ENCODE measurements at places on chromosomes 6 and 20.
A peak's percentile ranks its signal among the peaks of the same experiment; 100 is the strongest.

DNA sequence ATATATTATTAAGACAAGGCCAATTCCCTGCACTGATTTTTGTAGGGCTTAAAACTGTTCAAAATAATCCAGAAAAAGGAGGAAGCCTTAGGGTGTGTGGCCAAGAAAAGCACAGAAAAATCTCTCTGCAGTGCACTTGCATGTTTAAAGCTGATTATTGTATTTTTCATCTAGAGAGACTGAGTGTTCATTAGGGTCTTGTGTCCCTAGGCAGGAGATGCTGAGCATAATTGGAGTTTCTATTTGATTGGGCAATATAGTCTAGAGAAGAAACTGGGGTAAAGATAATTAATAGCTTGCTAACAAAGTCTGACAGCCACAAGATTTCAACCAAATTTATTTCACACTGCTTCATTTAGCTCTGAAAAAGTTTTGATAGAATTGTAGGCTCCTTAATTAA lies 2.4 kb downstream of the FLRT3 start:
- no peak for DNase-seq

DNA sequence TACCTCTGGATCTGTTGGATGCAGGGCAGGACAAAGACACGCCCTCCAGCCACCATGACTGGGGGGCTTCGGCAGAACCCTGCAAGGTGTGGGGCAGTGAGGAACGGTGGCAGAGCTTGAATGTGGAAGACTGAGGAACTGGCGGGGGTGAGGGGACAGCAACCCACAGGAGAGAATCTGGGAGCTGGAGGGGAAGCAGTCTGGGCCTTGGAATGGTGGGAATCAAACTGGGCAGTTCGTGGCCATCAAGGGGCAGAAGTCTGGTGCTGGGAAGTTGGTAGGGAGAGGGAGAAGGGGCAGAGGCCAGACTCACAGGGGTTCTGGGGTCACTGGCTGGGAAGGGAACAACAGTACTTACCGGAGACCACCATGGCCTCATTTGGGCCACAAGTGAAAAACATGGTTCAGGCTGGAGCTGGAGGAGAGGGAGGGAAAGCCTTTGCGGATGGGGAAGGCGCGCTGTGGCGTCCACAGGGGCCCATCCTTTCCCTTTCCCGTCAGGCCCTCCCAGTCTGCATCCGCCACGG lies 635 bp downstream of the FLOT1 start:
- peak; percentile 65 for DNase-seq

DNA sequence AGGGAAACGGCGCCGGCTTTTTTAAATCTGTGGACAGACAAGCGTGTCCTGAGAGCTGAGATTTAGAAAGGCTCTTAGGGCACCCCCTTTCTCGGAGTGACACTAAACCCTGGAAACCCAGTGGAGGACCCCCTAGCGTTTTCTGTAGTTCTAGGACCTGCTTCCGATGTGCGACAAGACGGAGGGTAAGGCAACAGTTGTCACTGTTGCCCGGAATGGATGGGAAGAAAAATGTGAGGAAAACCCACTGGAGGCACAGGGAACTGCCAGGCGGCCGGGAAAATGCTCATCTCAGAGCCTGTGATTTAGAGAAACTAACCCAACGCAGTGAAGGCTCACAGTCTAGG lies 551 bp upstream of the ATP5F1E start:
- DNase-seq = no peak

- no peak for DNase-seq
Measured at GRCh38 chr6:161882196-161882765, 608.4 kb upstream of the AGPAT4 start.

DNA sequence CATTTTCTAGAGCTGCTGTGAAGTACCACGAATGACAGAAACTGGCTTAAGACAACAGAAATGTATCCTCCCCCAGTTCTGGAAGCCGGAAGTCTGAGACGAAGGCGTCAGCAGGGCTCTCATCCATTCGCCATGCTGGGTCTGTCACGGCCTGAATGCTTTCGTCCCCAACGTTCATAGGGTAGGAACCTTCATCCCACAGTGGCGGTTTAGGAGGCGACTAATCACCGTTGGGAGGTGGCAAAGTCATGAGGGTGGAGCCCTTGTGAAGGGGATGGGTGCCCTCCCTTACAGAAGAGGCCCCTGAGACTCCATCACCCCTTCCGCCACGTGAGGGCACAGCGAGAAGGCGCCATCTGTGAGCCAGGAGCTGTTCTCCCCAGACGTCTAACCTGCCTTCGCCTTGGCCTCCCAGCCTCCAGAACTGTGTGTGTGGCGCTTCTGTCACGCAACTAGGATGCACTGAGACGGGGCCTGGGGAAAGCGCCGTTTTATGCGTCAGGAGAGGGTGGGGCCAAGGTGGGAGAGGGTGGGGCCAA lies 250.3 kb downstream of the TTLL2 start:
- DNase-seq = no peak

DNA sequence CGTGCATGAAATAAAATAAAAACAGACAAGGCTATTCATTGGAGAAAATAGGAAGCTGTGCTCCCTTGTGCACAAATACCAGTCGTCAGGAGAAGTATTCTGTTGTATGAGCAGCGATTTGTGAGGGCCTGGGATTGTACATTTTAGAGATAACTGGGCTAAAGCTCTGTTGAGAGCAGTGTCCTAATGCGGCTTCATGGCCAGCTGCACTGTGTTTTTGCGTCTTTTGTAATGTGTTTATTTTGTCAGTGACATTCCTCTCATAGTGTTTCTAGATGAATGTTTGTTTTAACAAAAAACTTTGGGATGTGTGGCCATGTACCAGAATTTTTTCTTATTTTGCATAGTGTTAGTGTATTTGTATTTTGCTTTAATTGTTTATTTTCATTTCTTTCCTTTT lies 14.8 kb downstream of the ERMARD start:
- DNase-seq = no peak

- DNase-seq = no peak
Measured at GRCh38 chr6:66128656-66129055, 421.6 kb upstream of the EYS start.

DNA sequence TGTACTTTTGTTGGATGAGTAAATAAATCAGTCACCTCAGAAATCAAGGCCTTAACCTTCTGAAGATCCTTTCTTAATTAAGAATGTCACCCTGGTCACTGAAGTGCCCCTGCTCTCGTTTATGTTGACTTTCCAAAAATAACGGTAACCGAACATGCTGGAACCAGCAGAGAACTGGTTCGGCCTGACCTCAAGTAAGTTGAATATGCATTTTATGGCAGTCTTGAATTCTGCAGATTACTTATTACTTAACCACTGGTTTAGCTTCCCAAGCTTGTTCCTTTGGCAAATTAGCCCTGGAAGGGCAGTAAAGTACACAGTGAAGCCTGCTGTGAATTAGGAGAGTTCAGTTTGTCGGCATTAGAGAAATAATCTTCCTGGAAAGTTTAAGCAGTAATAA lies 12.2 kb downstream of the MAPRE1 start:
- DNase-seq = no peak

GRCh38 chr6:3402310-3403237 lies 54.3 kb downstream of the SLC22A23 start:
- DNase-seq = no peak

DNA sequence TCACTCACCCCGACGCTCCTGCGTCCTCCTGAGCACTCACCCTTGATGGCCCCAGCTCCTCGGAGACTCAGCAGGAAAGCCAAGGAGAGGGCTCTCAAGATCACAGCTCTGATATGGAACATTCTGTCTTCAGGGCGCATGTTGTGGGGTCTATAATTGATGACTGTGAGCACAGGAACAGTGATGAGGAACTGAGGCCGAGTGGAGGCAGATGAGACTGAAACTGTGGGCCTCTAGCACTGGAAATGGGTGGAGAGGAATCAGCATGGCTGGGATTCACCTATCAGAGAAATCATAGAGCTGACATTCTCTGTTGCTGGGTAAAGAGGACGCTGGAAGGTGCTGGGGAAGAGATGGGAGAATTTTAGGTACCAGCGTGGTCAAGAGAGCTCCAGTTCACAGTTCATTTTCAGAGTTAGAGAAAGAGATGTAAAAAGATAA lies at the start of gene HLA-DPA1:
TSS of gene HLA-DPA1 (minus strand) at position 219 of the 441 bp plus-strand sequence.
- peak; percentile 52 for DNase-seq

GRCh38 chr6:109221543-109222195 lies 126.4 kb downstream of the CEP57L1 start:
- DNase-seq = no peak

Measured in activated naive CD4-positive, alpha-beta T cell treated with anti-CD3 and anti-CD28 coated beads for 36 hours (primary cell).